ENCODE measurements at places on chromosomes 13 and 19.
A peak's percentile ranks its signal among the peaks of the same experiment; 100 is the strongest.

- peak; percentile 65 for DNase-seq
These were observed 3.6 kb upstream of the CEACAM3 start for GRCh38 chr19:41792513-41793413.

- DNase-seq, result no peak
These were observed 140.0 kb downstream of the MYO16 start for GRCh38 chr13:108769213-108770070.

- no peak for DNase-seq
These were observed 859 bp downstream of the ZNF433 start for GRCh38 chr19:12034620-12035019.

- DNase-seq, result no peak
These were observed at the start of gene CYP4F2 for GRCh38 chr19:15897738-15898276. TSS of gene CYP4F2 (minus strand) at chr19:15898074. CDS start at chr19:15897611, 463 bp downstream.

DNA sequence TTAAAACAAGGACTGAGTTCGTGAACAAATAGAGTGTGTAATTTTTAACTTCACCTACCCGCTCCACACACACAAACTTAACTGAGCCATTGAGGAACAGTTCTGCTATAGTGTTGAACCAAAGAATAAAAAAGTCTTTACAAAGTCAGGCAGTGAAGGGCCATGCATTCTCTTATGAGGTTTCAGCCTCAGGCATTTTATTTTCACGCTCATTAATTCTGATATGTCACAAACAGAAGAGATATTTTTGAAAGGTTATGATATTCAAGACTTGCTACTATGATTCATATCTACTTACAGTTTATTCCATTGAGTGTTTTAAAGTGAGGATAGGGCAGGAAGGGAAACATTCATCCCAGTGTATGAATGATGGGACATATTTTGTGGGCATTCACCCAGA, 282.2 kb downstream of the SLITRK5 start:
- no peak for DNase-seq

Data from CD4-positive, alpha-beta T cell treated with Interleukin-17A for 4 hours (primary cell).